ENCODE measurements at places on chromosomes 7 and 10.

DNA sequence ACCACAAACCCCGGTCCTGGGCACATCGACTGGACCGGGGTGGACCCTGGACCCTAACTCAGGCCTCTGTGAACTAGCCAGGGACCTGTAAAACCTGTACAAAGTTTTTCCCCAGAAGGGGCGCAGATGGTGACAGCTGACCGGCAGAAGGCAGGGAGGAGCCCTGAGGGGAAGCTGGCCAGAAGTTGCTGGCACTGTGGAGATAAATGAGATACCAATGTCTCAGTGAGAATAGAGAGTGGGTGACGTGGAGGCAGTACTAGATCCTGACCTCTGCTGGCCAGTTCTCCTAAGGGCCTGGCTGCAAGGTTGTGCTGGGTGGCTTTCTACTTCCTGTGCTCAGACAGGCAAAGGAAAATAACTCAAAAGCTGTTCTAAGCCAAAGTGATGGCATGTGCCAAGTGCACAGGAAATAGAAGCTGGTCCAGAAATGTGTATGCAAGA is 10.6 kb upstream of the TSPAN14 start:
- DNase-seq, result no peak

- DNase-seq, result no peak
Observed at GRCh38 chr10:126387931-126388911, at the start of gene ADAM12. ADAM12 (minus strand) TSS chr10:126388477; CDS start chr10:126388145, 332 bp downstream.

- no peak for DNase-seq
Observed at GRCh38 chr10:52658112-52658511, 114.5 kb downstream of the MBL2 start.

DNA sequence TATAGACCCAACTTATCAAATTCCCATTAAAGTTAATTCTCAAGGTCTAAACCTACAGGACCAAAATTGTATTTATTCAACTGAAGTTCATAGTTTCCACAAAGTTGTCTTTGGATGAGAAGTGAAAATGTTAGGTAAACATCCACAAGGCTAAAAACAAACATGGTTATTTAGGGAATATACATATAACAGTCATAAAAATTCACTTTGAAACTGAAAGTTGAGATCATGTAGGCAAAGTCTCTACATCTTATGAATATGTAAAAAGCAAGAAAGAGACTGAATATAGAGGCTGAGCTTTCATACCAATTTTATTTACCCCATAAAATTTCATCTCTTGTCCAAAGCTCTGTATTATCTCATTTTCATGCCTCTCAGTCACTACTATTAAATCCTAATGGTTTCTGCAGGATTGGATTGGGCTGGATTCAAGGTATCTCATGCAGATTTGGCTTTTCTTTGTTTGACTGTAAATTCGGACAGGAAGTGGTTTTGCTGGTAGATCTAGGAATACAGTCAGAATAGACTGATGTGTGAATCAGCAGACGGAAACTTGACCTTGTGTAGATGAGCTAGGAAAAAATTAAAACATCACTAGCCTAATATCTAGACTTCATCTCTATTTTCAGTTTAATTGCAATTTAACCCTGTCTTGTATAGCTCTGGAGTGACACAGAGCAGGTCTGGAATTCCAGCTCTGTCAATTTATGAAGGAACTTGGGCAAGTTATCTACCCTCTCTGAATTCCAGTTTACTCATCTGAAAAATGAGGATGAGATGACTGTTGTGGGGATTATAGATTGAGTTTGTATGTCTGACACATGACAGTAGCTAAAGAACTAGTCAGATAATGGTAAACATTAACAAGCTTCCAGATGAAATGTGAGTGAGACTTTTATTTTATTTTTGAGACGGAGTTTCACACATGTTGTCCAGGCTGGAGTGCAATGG is 27.3 kb upstream of the SKAP2 start:
- no peak for DNase-seq
